ENCODE measurements at places on chromosomes 6 and 20. TPM values are rescaled to one million over a fixed set of nuclear protein-coding genes. Genes with fewer than 3 reads are reported as not detected.

Gene MACROD2
- total RNA-seq, result 6.4 TPM

Gene BLCAP
- 43.2 TPM for total RNA-seq

DNA sequence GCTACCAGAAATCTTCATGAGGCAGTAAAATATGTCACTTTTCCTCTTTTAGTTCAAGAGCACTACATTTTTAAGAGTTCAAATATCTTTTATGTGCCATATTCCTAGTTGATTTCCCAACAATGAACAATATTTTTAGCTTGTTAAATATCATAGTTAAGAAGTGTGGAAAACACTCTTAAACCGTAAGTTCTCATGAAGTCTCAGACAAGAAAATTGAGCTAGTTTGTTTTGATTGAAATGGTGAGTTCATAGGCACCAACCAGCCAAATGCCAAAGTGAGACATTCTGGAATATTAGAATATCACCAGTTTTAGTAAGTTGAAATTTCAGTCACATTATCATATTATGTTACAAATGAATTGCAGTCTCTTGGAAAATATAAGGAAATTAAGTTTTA, 277.2 kb upstream of the HSF2 start:
- no peaks in the 10 kb centered on the region for H3K4me1 ChIP-seq
- H3K27me3 ChIP-seq, result no peaks in the 10 kb centered on the region
- DNase-seq, result no peak
- no peak overlapping the region for H3K27ac ChIP-seq

DNA sequence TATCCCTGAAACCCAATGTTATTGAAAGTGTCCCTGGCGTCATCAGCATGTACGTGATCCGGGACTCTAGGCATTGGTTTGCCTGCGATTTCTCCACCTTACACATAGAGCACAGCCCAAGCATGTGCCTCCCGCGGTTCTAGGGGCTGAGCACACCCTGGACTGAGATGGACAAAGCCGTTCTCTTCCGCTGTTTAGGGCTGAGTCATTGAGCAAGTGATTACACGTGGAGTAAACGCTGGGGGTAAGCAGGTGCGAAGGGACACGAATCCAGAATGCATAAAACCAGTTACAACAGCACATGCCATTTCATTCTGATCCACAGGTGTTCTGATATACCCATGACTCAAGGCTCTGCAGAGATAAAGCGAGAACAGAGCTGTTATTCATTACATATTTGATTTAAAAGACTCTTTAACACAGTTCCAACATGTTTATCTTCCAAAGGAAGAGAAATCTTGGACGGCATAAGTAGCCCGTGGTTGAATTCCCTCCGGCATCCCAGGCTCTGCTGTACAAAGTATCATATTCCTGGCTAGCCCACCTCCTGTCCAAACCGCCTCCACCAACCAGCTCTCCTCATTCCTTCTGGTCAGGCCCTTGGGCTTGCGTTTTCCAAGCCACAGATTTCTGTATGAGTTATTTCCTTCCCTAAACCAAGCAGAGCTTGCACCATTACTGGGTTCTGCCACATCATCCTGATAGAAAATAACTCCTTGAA, 36.1 kb upstream of the THBS2 start:
- H3K36me3 ChIP-seq, result no peaks in the 10 kb centered on the region
- H3K27ac ChIP-seq, result no peak overlapping the region
- no peaks in the 10 kb centered on the region for H3K27me3 ChIP-seq
- no peak overlapping the region for H3K4me3 ChIP-seq
- peaks cover 10% of the 10 kb centered on the region for H3K4me1 ChIP-seq

- no peak overlapping the region for H3K4me3 ChIP-seq
- H3K27ac ChIP-seq, result no peak overlapping the region
- no peaks in the 10 kb centered on the region for H3K27me3 ChIP-seq
- H3K4me1 ChIP-seq, result peaks cover 40% of the 10 kb centered on the region
These were observed 117.3 kb downstream of the JARID2 start for GRCh38 chr6:15363164-15363522.

- no peaks in the 10 kb centered on the region for H3K36me3 ChIP-seq
- DNase-seq, result no peak
- H3K4me1 ChIP-seq, result no peaks in the 10 kb centered on the region
- H3K4me3 ChIP-seq, result no peak overlapping the region
These were observed 20.6 kb downstream of the KCNQ5 start for GRCh38 chr6:72642435-72642834.

GRCh38 chr6:154548130-154548830, 37.8 kb upstream of the CNKSR3 start:
- peaks cover 18% of the 10 kb centered on the region for H3K4me1 ChIP-seq
- H3K27ac ChIP-seq, result no peak overlapping the region
- no peak overlapping the region for H3K4me3 ChIP-seq
- H3K36me3 ChIP-seq, result no peaks in the 10 kb centered on the region
- peaks cover 27% of the 10 kb centered on the region for H3K27me3 ChIP-seq

- no peaks in the 10 kb centered on the region for H3K36me3 ChIP-seq
- peaks cover 54% of the 10 kb centered on the region for H3K4me1 ChIP-seq
- H3K4me3 ChIP-seq, result no peak overlapping the region
- H3K27ac ChIP-seq, result no peak overlapping the region
- DNase-seq, result no peak
These were observed 75.1 kb downstream of the SLX4IP start for GRCh38 chr20:10510216-10510615.

DNA sequence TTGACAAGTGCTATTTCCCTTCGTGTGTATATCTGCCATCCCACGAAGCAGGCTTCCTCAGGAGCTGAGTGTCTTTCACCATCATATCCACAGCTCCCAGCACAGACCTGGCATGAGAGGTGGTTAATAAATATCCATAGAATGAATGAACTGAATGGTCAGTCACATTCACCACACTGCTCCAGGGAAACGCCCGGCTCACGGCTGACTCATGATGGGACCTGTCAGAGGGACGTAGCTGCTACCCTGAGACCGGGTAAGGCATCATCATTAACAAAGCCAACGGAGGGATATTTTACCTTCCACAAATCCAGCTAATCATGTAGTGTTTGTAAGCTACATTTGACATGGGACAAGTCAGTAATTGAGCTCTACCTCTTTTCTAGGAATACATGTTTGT, 12.5 kb downstream of the AGPAT4 start:
- H3K27me3 ChIP-seq, result no peaks in the 10 kb centered on the region
- no peak for DNase-seq
- no peak overlapping the region for H3K4me3 ChIP-seq

GRCh38 chr6:131208787-131209186, 73.5 kb downstream of the AKAP7 start:
- H3K4me1 ChIP-seq, result no peaks in the 10 kb centered on the region
- H3K36me3 ChIP-seq, result no peaks in the 10 kb centered on the region
- H3K27me3 ChIP-seq, result no peaks in the 10 kb centered on the region
- no peak overlapping the region for H3K27ac ChIP-seq

Measured in neural crest cell (in vitro differentiated cells).